Stimulated activated CD4-positive, alpha-beta T cell treated with anti-CD3 and anti-CD28 coated beads, Interleukin-15, amount 100 ng/mL, for 1 hour (primary cell): ENCODE measurements at places on chromosomes 13 and 19.

DNA sequence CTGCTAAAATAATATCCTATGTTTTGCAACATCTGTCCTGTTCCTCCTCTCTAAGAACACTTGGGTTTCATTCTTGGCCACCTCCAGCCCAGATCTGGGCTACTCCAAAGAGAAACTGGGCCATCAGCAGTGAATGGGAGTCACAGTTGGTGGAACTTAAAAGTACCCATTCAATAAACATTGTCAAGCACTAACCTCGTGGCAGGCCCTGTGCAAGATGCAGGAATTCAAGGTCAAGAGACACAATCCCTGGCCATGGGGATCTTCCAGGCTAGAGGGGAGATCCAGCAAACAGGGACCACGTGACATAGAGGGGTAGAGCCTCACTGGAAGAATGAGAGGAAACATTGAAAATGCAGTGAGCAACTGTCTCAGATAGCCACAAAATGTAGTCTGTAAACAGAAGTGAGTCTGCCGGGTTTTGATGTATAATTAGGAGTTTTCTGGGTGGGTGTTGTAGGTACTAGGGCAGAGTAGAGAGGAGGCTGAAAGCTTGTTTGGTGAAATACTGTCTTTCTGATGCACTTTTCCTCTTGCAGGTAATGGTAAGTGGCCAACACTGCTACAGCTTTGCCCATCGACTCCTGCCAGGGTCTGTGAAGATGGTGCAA lies 14.8 kb upstream of the EID2 start:
- DNase-seq = no peak

- no peak for DNase-seq
Measured at GRCh38 chr19:54383330-54383729, 18.6 kb upstream of the LAIR1 start.

GRCh38 chr19:51689751-51690453 lies 3.2 kb upstream of the SPACA6 start:
- no peak for DNase-seq

GRCh38 chr19:441213-441836 lies 19.5 kb downstream of the SHC2 start:
- no peak for DNase-seq

GRCh38 chr19:20103091-20103740 lies 25.4 kb downstream of the ZNF90 start:
- no peak for DNase-seq
